ENCODE measurements at places on chromosomes 1 and 21. TPM values are rescaled to one million over a fixed set of nuclear protein-coding genes. Genes with fewer than 3 reads are reported as not detected.

GRCh38 chr1:222792744-222793143 is 22.1 kb upstream of the DISP1 start:
- peak; percentile 28 for DNase-seq

DNA sequence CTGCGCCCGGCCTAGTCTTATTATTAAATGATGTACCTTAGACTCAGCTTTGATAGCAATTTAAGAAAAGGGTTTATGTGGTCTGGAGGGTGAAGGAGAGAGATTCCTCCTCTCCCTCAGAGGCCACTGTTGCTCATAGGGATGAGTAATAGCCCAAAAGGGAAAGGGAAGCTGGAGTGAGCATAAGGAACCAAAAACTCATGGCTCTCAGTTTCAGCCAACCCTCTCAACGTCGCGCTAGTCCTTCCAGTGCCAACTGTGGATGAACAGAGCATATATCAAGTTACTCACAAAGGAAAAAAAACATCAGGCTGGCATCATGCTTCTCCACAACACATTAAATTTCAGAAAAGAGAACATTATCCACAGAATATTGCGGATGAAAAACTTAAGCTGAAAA is 8.3 kb upstream of the GPR89B start:
- DNase-seq = no peak

DNA sequence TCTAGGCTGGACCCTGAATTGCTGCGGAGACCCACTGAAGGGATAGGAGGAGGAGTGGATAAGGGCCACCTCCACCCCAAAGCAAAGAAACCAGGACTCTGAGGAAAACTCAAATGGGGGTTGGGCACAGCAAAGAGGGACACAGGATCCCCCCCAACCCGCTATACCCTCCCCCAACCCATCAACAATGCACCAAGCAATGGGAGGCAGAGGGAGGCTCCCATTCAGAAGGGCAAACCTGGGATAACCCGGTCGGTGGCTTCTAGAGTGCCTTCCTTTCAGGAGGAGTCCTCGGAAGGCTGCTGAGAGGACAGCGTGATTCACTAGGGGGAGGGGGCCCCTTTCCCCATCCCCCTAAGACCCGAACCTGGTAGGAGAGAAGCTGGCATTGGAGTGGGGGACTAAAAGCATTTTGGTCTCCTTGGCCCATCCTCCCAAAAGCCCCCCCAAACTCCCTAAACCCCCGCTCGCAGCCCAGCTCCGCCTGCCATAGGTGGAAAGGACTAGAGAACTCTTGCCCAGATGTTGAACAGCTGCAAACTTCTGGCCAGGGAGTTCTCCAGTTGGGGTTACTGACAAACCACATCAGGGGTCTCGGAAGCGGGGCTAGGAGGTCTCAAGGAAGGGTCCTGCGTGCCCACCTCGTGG is 1.3 kb downstream of the MEF2D start:
- no peak for DNase-seq

DNA sequence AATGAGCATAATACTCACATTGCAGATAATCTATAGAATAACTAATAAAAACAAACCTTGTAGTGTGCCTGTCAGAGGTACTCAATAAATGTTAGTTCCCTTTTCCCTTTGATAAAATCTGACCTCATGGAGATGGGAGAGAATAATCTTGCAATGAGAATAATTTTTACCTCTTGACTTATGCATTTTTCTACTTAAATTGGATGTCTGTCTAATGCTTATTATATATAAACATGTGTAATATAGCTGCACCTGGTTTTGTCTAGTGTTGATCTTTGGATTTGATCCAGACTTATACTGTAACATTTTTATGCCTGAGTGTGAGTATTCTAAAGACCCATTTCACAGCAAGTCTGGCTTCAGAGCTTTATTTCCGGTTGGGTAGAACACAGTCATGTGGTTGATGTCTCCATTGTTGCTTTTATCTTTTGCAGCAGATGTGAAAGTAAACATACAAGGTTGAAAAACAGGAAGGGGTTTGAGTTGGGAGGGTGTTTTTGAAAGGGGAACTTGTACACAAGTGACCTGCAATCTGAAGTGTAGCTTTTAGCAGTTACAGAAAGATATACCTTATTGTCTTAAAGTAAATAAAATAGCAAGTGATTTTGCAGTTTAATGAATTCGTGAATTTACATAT is 12.4 kb downstream of the EPB41 start:
- no peak for DNase-seq

DNA sequence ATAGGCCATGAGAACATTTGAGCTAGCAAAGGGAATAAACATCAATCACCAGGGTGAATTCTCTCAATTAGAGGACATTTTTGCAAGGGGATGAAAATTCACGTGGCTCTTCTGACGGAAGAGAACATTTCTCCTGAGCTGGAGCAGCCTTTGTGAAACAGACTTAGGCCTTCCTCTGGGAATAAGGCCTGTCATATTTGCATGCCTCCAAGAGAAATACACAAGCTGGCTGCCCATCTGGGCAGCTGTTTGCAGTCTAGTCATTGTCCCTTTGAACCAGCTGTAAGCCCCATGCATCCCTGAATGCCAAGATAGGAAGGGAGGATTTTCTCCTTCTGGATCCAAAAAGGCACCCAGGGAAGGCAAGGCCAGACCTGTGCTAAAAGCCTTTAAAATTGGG is 5.5 kb downstream of the LEMD1 start:
- no peak for DNase-seq

DNA sequence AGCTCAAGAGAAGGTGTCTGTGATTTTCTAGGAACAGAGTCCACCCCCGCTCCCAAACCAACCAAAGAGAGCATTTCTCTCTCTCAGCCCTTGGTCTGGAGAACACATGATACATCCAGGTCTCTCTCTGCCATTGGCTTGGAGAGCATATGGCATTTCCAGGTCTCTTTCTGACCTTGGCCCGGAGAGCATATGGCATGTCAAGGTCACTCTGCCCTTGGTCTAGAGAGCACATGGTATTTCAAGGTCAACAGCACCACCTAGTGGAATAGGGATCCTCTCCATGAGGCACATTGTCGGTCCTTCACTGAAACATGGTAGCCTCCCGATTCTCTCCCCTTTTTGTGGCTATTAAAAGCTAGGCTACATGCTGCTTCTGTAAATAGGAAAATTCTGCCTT is 437.7 kb upstream of the OLFM3 start:
- peak; percentile 16 for DNase-seq

DNA sequence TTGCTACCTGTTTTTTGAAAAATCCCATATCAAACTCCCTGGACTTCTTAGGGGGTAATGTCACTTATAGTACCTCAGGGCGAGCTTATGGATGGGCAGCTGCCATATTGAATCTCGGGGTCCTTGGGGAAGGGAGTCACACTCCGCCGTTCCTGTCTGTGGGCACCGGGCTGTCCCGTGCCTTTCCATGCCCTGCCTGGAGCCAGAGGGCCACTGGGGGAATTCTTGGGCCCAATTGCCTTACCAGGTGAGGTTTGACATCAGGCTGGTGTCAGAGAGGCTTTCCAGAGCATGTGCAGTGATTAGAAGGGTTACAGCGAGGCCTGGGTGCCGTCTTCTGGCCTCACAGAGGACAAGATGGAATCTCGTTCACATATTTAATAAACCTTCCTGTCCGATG is 28.8 kb downstream of the QSOX1 start:
- DNase-seq = no peak

DNA sequence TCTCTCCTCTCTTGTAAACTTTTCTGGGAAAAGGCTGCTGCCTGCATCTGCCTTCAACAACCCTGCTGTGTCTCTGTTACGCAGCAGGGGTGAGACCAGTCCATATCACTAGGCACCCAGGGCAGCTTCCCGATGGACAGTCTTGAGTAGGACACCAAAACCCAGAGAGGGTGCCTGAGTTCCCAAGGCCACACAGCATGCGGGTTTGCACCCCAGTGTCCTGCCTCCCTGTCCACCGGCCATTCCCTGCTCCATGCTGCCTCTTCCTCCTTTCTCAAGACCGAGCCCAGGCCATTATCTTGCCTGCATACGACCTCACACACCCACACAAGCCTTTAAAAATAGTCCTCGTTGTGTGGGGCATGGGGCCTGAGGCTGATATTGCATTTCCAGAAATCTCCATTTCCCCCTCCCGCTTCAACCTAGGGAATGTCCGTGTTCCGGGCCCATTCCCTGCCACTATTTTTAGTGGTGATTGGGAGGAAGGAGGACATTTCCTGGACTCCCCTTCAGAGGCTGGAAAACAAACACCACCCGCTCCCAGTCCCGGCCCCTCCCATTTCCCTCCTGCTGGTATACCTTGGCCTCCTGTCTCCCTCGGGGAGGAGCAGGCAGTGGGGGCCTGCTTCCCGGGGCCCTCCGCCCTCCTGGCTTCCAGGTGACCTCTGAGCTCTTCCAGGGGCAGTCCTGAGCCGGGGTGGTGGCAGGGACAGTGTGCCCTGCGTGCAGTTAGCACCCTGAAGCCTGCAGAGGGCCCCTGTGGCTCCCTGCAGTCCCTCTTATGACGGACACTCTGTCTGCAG is 132.4 kb upstream of the TMEM51 start:
- DNase-seq = no peak

- no peak for DNase-seq
Measured at GRCh38 chr21:43814215-43815106, 25.1 kb downstream of the RRP1 start.

DNA sequence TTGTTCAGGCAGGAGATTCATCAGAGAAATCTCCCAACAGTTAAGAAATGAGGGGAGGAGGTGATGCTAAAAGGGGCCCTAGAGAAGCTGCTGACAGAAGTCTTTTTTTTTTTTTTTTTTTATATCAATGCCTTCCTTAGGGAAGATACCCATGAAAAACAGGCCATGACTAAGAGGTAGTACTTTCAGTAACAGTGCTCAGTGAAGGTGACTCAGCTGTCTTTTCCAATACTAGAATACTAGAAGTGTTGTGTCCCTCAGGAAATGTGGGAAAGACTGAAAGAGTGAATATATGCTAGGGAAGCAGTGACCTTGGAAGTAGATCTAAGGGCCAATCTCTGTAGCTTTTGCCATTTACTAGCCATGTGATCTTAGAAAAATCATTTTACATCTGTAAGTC is 52.4 kb upstream of the SLFNL1 start:
- peak; percentile 64 for DNase-seq

DNA sequence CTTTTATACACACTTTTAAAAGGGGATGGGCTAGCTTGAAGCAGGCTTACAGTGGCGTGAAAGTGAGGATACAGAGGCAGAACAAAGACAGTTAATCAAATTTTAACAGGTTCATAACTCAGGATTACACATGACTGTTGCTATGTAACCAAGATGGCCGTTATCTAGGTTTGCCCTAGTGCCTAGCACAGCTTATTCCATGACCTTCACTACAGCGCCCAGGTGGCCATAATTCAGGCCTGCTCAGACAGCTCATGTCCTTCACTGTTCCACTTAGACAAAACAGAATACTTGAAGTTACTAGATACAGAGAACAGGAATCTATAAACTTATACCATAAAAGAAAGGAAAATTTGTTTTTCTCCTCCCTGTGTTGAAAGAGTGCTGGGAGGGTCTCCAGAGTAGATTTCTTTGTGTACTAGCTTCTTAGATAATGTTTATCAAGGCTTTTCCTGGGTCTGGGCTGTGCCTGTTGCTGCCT is 6.2 kb upstream of the SPRR2F start:
- DNase-seq = no peak

Gene FAM72B
- 4.7 TPM for total RNA-seq

Gene CFHR1
- total RNA-seq = not detected

Gene RPTN
- total RNA-seq = not detected

Gene OR2L5
- total RNA-seq = not detected

Gene FMO1
- not detected for total RNA-seq

Gene ASTN1
- total RNA-seq = not detected

Gene TTC34
- total RNA-seq = 0.17 TPM
